Hematopoietic multipotent progenitor cell treated with erythropoietin and hydrocortisone succinate and interleukin-3 and kit ligand, for 4 days (in vitro differentiated cells): ENCODE measurements at places on chromosomes 11 and 22.
A peak's percentile ranks its signal among the peaks of the same experiment; 100 is the strongest.

DNA sequence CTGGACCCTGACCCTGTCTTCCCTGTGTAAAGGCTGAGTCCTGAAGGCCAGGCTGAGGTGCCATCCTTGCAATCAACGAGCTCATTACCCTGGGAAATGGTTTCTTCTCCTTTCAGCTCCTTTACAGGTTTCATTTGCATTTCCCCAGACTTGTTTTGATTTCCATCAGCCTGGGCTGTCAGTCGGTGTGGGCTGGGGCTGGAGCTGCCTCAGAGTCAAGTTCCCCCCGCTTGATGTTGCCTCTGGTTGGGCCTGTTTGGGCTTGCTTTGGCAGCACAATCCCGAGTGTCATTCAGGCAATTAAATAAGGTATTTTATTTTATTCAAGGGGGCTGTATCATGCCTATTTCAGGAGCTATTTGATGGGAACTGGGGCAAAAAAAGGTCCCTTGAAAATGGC, 424.9 kb downstream of the INSC start:
- DNase-seq = no peak

DNA sequence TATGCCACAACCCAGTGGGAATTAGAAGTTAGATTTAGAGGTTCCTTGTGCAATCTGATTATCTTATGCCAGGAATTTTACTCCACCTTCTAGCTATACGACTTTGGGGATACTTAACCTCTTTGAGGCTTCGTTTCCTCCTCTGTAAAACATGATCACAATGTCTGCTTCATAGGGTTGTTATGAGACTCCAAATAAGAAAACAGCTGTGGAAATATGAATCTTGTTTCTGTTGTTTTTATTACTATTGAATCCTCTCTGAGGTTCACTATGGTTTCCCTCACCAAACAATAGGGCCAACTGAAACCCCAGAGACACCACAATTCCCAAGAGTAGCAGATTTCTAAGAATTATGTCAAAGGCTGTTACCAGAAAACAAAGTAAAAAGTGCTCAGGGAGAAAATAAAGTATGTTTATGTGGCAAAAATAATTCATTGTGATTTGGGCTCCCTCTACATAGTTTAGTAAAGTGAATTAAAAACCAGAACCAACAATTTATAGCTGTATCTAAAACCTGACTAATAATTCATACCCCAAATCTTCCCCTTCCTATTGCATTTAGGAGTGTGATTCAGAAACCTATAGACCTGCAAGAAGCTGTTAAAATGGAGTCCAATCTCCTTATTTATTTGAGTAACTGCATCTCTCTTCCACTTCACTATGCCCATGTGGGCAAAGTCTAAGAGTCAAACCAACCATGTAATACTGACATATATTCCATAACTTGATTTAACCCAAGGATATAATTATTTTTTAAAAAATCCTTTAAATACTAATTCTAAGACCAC, 38.4 kb downstream of the AMBRA1 start:
- no peak for DNase-seq

DNA sequence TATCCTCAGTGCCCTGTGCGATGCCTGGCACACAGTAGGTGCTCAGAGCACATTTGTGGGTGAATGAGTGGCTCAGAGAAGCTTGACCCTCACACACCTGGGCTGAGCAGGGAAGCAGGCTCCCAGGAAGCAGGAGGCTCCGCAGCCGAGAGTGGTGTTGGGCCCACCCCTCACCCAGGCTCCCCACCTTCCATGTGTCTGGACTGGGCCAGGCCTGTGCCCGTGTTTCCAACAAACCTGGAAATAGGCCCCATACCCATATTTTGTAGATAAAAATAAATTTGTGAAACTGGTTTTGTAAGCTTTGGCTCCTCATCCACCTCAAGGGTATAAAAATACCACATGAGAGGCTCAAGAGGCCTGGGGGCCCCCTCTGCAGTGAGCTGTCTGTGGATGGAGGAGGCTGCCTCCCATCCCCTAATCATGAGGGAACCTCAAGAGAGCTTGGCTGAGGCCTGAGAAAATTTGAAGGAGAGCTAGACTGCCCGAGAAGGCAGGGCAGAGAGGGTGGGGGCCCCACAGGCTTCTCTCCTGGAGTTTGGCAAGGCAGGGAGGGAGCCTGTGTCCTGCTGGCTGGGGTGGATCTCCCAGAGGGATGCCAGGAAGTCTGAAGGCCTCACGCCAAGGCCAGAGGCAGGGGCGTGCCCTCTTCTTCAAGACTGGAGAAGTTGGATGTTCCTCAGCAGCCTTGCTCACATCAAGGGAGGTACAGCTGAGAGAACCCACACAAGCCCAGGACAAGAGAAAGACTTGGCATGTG, 147.0 kb upstream of the NECTIN1 start:
- DNase-seq = no peak

DNA sequence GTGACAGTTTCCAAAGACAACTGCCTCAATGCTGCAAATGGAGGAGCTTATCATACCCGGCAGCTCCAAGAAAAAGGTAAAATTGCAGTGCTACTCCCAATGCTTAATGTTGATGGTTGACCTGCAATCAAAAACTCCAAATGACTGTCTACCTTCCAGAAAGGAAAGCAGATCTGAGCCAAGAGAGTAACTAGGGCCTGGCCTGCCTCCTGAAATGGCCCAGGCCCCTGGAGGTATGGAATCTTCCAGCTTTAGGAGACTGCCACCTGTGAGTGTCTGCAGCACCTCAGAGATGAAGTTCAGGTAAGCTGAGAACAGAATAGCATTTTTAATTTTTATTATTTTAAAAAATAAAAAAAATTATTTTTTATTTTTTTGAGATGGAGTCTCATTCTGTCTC, 23.7 kb downstream of the EXPH5 start:
- DNase-seq = no peak

DNA sequence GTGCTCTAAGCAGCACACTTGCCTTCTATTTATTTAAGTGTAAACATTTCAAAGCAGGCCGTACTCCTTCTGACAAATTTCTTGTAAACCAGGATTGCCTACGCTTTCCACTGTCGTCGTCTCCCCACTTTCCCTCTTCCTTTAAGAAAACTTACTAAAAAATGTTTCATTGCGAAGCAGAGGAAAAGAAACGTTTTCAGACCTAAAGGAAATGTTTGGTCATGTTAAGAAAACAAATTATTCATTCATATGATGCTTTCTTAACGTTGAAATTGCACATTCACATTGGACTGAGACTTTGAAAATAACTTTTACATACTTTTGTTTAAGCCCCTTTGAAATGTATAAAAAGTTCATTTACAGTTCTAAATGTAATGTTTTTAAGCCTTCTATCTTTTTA, 106.0 kb downstream of the EMSY start:
- DNase-seq = no peak

GRCh38 chr11:115505175-115505574, 960 bp upstream of the CADM1 start:
- DNase-seq = no peak

GRCh38 chr11:75813622-75814039, 1.4 kb upstream of the UVRAG start:
- no peak for DNase-seq

GRCh38 chr11:130947889-130948288, 31.6 kb upstream of the SNX19 start:
- DNase-seq = no peak

GRCh38 chr11:129846508-129847335, 31.1 kb downstream of the TMEM45B start:
- DNase-seq = peak; percentile 76

GRCh38 chr11:95414217-95414616, 183.2 kb upstream of the SESN3 start:
- no peak for DNase-seq

DNA sequence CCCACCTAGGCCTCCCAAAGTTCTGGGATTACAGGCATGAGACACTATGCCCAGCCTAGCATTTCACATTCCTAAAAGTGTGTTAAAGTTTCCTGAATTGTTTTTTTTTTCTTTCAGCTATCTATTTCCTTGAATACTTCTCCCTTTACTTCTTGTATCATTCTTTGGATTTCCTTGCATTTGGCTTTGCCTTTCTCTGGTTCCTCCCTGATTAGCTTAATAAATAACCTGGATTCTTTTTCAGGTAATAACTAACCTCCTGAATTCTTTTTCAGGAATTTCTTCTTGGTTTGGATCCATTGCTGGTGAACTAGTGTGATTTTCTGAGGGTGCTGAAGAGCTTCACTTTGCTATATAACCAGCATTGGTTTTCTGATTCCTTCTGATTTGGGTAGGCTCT, 47.9 kb downstream of the MRGPRX2 start:
- no peak for DNase-seq

GRCh38 chr11:124493016-124493655, 47.6 kb upstream of the OR8B8 start:
- no peak for DNase-seq

DNA sequence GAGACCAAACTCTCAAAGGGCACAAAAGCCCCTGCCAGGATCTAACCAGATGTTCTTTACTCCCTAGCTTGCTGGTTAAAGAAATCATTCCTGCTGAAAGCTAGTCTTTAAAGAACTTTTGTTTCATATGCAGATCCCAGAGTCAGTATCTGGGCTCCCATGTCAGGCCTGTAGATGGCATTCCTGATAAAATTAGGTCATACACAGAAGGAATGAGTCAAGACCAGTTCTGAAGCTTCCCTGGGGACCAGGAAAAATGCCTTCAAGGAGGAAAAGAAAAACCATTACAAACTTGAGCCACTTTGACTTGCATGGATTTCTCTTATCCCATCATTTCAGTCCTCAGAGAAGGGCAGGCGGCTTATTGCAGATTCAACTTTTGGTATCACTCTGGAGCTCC, 5.9 kb downstream of the DBX1 start:
- no peak for DNase-seq

GRCh38 chr22:46878191-46878948, 115.9 kb downstream of the TBC1D22A start:
- peak; percentile 12 for DNase-seq
